MM.1S (cell line): ENCODE measurements at places on chromosomes 5 and 9.

DNA sequence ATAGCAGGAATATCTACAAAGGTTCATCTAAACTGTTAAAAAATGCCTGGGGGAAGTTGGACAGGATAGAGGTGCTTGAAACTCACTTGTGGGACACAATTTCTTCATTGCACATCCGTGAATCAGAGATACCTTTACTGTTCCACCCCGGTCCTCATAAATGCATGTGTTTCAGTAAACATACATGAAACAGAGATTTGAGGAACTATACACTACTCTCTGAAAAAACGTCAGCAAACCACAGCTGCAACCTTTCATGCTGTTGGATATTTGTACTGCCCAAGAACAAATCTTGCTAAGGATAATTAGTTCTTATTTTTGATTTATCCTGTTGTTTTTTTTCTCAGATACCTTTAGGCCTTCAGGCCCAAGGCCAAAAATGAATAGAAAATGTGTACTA, 337.3 kb downstream of the KDM4C start:
- H3K27me3 ChIP-seq = no peaks in the 10 kb centered on the region
- no peak overlapping the region for H3K27ac ChIP-seq
- no peaks in the 10 kb centered on the region for H3K36me3 ChIP-seq
- no peak for DNase-seq
- H3K4me3 ChIP-seq = no peak overlapping the region
- H3K4me1 ChIP-seq = no peaks in the 10 kb centered on the region

DNA sequence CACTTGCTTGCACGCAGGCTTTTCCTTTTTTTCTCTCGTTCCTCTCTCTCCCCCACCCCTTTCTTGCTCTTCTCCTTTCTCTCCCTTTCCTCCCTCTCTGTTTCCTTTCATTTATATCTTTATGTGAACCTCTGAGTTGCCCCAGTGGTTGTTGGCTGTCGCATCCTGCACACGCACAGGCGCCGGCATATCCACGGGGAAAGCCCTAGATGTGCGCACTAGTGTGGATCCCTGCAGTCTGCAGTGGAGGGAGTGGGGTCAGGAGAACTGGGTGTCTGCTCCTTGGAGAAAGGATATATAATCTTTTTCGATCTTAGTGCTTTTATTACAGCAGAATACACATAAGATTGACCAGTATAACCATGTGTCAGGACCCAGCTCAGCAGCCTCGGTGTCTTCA, 223.5 kb downstream of the FANCC start:
- DNase-seq = no peak
- H3K4me3 ChIP-seq = no peak overlapping the region
- H3K36me3 ChIP-seq = no peaks in the 10 kb centered on the region
- no peak overlapping the region for H3K27ac ChIP-seq

- no peak overlapping the region for H3K4me3 ChIP-seq
- no peak overlapping the region for H3K27ac ChIP-seq
- DNase-seq = no peak
- H3K27me3 ChIP-seq = no peaks in the 10 kb centered on the region
These were observed 70.3 kb downstream of the ZNF366 start for GRCh38 chr5:72436796-72437471.

DNA sequence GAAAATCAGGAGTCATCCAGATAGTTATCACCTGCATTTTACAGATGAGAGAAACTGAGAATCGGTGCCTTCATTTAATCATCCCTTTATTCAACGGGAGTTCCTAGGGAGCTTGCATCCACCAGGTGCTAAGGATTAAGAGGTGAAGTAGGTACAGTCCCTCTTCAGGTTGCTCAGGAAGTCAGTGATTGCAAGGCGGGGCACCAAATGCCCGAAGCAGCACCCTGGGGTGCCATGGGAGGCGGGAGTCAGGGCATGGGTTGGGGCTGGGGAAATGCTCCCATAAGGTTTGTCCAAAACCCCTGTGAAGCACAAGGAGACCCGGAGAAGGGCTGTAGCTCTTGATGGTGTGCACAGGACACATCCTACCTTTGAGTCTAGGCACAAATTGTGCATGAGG, 98.8 kb upstream of the KLF4 start:
- no peaks in the 10 kb centered on the region for H3K36me3 ChIP-seq
- H3K27ac ChIP-seq = no peak overlapping the region
- no peaks in the 10 kb centered on the region for H3K27me3 ChIP-seq
- DNase-seq = no peak
- no peaks in the 10 kb centered on the region for H3K4me1 ChIP-seq

- no peak for DNase-seq
- no peak overlapping the region for H3K27ac ChIP-seq
- H3K4me1 ChIP-seq = no peaks in the 10 kb centered on the region
These were observed 90.8 kb downstream of the ARHGAP26 start for GRCh38 chr5:142861011-142861410.

DNA sequence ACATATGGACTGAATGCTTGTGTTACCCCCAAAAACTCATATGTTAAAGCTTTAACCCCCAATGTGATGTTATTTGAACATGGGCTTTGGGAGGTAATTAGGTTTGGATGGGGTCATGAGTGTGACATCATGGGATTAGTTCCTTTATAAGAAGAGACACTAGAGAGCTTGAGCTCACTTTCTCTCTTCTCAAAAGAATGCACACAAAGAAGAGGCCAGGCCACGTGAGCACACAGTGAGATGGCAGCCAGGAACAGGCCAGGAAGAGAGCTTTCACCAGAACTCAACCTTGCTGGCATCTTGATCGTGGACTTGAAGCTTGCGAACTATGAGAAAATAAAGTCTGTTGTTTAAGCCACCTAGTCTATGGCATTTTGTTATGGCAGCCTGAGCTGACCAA, 360.6 kb downstream of the NR2F1-AS1 start:
- DNase-seq = no peak
- H3K27ac ChIP-seq = no peak overlapping the region
- H3K4me1 ChIP-seq = no peaks in the 10 kb centered on the region
- H3K36me3 ChIP-seq = no peaks in the 10 kb centered on the region
- no peaks in the 10 kb centered on the region for H3K27me3 ChIP-seq
- H3K4me3 ChIP-seq = no peak overlapping the region

DNA sequence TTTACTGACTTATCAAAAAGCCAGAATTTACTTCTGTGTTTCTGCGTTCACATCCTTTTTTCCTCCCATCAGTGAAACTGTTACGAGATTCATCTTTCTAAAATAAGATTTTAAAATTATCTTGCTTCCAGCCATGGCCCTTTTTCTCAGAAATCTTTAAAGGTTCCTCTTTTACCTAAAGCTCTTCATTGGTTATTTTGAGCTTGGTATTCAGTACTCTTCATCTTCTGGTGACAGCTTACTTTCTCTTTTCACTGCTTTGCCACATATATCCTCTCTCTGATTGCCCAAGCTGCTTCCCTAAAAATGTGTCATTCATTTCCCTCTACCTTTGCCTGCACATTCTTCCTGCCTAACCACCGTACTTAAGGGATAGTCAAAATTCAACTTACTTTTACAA, 32.3 kb downstream of the TGFBR1 start:
- no peaks in the 10 kb centered on the region for H3K36me3 ChIP-seq
- H3K27ac ChIP-seq = no peak overlapping the region
- H3K4me1 ChIP-seq = 0 out of 2 replicates have a peak, but pooled peaks cover 5% of the 10 kb centered on the region
- no peak for DNase-seq
- H3K4me3 ChIP-seq = no peak overlapping the region

- H3K27ac ChIP-seq = no peak overlapping the region
- no peaks in the 10 kb centered on the region for H3K4me1 ChIP-seq
- no peaks in the 10 kb centered on the region for H3K36me3 ChIP-seq
These were observed 371.8 kb upstream of the PTGER4 start for GRCh38 chr5:40307920-40308319.

DNA sequence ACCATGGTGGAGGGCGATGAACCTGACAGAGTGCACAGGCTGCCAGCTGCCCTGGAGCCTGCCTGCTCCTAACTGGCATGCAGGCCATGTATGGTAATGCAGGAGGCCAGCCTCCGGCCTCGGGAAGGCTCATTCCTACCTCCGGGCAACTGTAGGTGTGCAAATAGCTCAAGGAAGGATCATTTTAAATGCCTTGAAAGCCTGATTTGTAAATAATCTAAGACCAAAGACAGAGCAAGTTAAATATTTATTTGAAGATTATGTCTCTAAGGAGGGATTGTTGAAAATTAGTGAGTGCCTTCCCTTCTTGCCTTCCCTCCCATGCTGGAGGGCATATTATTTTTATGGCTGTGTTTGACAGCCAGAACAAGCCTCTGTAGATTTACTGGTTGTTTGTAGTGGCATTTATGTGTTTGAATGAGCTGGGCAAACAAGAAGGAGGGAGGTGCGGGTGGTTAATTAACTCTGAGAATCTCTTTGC, 285.7 kb upstream of the TUT7 start:
- no peaks in the 10 kb centered on the region for H3K27me3 ChIP-seq
- no peak for DNase-seq
- no peaks in the 10 kb centered on the region for H3K36me3 ChIP-seq
- no peaks in the 10 kb centered on the region for H3K4me1 ChIP-seq
- H3K27ac ChIP-seq = no peak overlapping the region

- H3K4me1 ChIP-seq = no peaks in the 10 kb centered on the region
- H3K27ac ChIP-seq = no peak overlapping the region
These were observed 76.5 kb downstream of the NR6A1 start for GRCh38 chr9:124694414-124695279.

DNA sequence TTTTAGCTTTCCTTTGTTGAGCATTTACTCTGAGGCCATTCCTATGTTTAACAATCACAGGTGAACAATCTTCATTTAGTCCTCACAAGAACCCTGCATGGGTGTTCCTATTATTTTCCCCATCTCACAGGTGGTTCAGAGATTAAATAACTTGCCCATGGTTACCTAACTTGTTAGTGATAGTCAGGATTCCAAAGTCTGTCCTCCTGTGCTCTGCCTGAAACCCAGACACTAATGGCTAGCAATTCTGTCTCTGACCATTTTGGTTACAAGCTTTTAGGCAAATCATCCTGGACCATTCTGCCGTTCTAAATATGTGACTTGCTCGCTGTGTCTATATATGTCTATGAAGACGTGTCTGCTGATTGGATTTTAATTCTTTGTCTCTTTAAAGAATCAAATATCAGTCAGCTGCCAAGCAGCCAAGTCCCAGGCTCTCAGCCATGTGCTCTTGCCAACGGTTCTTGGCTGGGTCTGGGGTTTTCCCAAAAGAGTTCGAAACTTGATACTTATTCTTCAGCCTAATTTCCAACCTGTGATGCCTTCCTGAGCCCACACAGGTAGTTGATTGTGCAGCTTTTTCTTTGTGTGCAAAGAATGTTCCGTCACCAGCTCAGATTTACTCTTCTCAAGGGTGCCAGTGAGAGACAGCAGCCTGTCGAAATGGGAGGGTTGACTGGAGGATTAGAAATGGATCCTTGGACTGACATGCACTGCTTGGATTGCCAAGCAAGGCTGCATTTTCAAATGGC, 121.7 kb downstream of the NREP start:
- no peak overlapping the region for H3K4me3 ChIP-seq
- no peaks in the 10 kb centered on the region for H3K27me3 ChIP-seq
- no peaks in the 10 kb centered on the region for H3K4me1 ChIP-seq
- no peak for DNase-seq
- no peaks in the 10 kb centered on the region for H3K36me3 ChIP-seq

DNA sequence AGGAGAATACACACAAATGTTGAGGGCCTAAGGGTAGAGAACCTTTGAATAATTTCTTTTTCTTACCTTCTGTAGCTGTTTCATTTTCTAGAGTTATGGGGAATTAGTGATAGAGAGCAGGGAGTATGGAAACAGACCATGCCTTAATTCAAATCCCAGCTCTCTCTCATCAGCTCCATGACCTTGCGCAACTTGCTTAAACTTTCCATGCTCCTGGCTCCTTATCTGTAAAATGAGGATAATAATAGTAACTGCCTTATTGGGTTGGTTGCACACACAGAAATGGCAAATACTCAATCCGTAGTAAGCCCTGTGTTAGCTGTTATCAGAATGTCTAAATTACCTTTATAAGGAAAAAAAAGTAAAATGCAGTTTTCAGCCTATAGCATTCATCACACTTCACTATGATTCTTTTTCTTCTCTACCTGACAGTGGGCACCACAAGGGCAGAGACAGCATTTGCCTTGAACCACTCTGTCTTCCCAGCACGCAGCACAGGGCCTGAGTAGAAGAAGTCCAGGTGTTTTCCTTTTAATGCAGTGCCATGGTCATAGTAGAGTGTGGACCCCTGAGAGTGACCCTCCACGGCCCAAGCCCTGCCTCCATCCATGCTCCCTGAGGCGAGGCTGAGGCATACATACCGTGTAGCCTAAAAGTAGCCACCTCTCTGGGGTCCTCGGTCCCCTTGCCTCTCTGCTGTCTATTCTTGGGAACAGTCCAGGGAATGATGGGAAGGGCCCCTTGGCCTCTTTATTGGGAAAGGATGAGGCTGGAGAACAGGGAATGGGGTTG, 17.4 kb downstream of the C5orf15 start:
- no peak for DNase-seq
- H3K27me3 ChIP-seq = no peaks in the 10 kb centered on the region
- no peak overlapping the region for H3K27ac ChIP-seq
- H3K36me3 ChIP-seq = no peaks in the 10 kb centered on the region
- H3K4me3 ChIP-seq = no peak overlapping the region
- no peaks in the 10 kb centered on the region for H3K4me1 ChIP-seq

GRCh38 chr9:117091529-117091928, 323.3 kb downstream of the ASTN2 start:
- DNase-seq = no peak
- no peak overlapping the region for H3K4me3 ChIP-seq
- H3K27me3 ChIP-seq = no peaks in the 10 kb centered on the region
- H3K27ac ChIP-seq = no peak overlapping the region
- H3K4me1 ChIP-seq = no peaks in the 10 kb centered on the region

DNA sequence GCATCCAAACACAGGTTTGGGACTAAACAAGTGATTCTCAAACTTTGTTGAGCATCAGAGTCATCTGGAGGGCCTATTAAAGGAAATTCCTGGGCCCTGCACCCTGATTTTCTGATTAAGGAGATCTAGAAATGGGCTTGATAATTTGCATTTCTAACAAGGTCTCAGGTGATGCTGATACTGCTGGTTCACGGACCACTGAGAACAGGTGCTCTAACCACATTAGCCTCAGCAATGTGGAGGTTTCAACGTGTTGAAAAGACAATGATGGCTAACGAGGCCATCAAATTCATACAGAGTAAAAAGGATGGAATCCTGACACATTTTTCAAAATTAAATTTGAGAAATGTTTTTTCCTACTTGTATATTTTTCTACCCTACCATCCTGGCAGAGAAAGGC, 172.1 kb downstream of the TSSK1B start:
- peak; percentile 93 for DNase-seq
- H3K4me1 ChIP-seq = peaks cover 41% of the 10 kb centered on the region
- H3K27ac ChIP-seq = peak overlapping the region; percentile 87
- H3K27me3 ChIP-seq = no peaks in the 10 kb centered on the region
- peak overlapping the region; percentile 15 for H3K4me3 ChIP-seq
- no peaks in the 10 kb centered on the region for H3K36me3 ChIP-seq

GRCh38 chr9:21554813-21555212, 72.7 kb upstream of the IFNE start:
- H3K27me3 ChIP-seq = no peaks in the 10 kb centered on the region
- DNase-seq = no peak
- H3K36me3 ChIP-seq = no peaks in the 10 kb centered on the region
- H3K27ac ChIP-seq = no peak overlapping the region

- no peaks in the 10 kb centered on the region for H3K4me1 ChIP-seq
- no peaks in the 10 kb centered on the region for H3K36me3 ChIP-seq
- DNase-seq = no peak
- peaks cover 9% of the 10 kb centered on the region for H3K27me3 ChIP-seq
These were observed 49.1 kb upstream of the CLK4 start for GRCh38 chr5:178675922-178676321.

- H3K27me3 ChIP-seq = no peaks in the 10 kb centered on the region
- H3K4me3 ChIP-seq = no peak overlapping the region
- H3K27ac ChIP-seq = no peak overlapping the region
- no peaks in the 10 kb centered on the region for H3K4me1 ChIP-seq
- DNase-seq = no peak
- no peaks in the 10 kb centered on the region for H3K36me3 ChIP-seq
These were observed 9.3 kb upstream of the SHC3 start for GRCh38 chr9:89187950-89188349.
